CD4-positive, alpha-beta T cell treated with Interleukin-15 for 1 hour (primary cell): ENCODE measurements at places on chromosomes 13 and 19.

DNA sequence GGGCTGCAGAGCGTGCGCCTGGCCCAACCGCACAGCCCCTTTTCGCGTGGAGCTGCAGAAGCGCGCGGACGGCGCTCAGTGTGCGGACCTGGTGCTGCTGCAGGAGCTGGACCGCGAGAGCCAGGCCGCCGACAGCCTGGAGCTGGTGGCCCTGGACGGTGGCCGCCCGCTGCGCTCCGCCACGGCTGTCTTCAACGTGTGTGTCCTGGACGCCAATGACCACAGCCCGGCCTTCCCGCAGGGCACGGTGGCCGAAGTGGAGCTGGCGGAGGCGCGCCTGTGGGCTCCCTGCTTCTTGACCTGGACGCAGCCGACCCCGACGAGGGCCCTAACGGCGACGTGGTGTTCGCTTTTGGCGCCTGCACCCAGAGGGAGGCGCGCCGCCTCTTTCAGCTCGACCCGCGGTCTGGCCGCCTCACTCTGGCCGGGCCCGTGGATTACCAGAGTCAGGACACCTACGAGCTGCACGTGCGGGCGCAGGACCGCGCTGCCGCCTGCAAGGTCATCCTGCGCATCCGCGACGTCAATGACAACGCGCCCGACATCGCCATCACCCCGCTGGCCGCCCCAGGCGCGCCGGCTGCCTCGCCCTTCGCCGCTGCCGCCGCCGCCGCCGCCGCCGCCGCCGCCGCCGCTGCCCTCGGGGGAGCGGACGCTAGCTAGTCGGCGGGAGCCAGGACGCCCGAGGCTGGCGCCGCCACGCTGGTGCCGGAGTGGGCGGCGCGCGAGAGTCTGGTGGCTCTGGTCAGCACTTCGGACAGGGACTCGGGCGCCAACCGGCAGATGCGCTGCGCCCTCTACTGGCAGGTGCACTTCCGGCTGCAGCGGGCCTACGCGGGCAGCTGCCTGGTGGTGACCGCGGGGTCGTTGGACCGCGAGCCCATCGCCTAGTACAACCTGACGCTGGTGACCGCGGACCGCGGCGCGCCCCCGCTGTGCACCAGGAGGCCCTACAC lies 172.2 kb downstream of the OLFM4 start:
- no peak for DNase-seq

DNA sequence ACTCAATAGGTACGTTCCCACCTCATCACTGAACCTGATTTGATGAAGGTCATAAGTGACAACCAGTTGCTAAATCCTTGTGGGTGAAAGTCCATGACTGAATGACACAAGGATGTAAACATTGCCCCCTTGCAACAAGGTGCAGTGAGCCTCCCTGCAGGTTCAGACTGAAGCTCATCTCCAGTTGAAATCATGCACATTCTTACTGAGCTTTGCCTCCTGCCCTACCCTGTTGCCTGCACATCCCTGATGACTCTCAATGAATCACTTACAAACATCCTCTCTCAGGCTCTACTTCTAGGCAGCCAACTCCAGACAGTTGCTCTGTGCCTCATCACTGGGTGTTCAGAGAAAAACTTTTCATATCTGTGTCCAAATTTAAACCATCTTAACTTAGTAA lies 42.5 kb upstream of the ARGLU1 start:
- DNase-seq, result no peak

DNA sequence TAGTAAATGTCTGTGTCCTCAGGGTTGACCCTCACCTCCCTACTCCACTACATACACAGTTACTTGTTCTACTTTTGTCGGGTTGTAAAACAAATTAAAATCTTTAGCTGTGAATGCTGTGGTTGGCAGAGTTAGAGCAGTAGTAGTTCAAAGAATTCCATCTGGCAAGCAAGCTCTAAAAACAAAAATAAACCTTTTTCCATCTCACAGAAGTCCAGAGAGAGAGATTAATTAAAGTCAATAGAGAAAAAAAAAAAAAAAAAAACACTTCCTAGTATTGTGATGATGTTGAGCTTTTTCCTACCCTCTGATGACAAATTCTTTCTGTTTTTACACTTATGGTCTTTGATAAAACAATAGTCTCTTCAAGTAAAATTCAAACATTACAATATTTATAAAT lies 338.4 kb downstream of the PCDH17 start:
- no peak for DNase-seq

DNA sequence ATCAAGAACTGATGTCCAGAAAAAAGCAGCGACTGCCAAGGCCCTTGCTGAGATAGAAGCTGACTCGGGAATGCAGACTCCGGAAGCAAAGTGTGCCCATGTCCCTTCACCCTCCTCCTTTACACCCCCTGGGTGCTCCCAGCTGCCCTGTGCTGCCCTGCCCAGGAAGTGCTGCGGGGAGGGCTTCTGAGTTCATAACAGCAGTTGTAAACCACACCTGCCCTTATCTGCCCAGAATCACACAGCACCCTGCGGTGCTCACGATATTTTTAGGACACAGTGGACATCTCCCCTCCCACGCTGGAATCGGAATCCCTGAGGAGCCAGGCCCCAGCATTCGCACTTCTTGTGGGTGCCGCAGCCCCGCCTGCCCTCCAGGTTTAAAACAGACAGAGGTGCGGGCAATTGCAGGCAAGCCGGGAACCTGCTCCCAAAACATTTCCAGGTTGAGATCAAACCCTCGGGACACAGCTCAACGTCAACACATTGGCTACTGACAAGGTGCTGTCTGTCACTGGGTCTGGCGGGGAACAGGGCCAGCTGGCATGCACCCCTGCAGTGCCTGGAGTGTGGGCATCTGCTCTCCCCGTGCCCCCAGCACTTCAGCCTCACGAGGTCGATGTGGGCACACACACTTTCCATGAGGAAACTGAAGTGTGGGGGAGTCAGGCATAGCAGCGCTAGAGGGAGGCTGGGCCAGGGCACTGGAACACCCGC lies 36.8 kb downstream of the RAB20 start:
- DNase-seq, result no peak

- no peak for DNase-seq
Measured at GRCh38 chr13:38826182-38826813, 139.4 kb downstream of the FREM2 start.

GRCh38 chr13:113792236-113792770 lies 33.3 kb downstream of the TMEM255B start:
- no peak for DNase-seq
